ENCODE measurements at places on chromosomes 12 and 14.

DNA sequence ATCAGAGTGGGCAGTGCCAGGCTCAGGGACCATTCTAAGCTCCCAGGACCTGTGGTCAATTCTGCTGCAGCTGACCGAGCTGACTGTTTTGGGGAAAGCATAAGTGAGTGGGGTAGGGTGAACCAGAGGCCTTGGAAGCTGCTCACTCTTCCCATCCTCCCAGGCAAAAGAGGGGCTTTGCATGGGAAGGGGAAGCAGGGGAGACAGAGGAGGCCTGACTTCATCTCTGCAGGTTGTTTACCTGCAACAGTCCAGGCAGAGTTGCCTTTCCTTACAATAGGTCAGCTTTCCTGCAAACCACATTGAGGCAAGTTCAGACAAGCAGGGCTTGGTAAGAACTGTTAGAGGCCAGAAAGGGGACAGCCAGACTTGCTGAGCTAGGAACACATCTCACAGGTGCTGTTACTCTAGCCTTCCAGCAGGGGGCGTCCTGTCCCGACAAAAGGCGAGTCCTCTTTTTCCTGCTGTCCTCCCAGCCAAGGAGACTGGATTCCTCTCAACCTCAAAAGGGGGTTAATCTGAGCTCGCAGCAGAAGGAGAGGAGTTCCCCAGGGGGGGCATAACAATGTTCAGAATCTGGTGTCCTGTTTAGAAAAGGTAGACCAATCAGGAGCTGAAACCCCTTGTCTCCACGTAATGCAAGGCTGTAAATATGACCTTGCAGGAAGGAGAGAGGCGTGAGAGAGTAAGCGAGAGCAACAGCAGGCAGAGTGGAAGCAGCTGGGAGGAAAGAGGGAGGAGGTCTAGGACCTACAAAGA is 4.3 kb upstream of the DHRS2 start:
- peak; percentile 68 for DNase-seq

DNA sequence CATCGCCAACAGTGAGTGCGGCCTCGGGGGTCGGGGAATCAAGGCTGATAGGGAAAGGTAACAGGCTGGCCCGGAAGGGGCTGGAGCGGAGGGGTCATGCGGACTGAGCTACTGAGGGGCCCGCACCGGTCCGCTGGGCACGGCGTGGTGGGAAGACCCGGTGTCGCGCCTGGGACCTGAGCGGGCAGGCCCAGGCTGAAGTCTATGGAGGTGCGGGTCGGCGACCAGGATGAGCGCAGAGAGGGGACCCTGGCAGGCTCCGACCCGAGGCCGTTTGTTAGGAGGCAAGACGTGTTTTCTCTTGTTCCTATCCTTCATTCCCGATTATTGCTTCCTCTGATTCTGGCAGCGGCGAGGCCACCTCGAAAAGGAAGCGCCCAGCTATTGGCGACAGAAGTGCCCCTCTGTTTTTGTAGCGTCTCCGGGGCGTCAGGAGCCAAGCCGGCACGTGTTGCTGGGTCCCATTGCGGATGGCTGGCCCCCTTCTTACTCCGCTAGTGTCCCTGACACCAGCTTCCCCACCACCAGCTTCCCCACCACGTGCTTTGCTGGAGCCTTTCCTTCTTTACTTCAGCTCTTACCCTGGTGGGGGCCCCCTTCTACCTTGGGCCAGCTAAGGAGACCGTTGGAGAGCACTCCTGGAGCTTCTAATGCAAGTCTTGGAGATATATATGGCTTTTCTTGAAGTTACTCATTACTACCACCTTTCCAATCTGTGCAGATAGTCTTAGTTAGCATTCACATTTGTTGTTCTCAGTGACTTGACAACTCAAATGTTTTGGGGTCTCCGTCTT is 653 bp downstream of the PA2G4 start:
- DNase-seq, result no peak

- DNase-seq, result no peak
Measured at GRCh38 chr14:68423686-68424085, 369.2 kb downstream of the ZFP36L1 start.

DNA sequence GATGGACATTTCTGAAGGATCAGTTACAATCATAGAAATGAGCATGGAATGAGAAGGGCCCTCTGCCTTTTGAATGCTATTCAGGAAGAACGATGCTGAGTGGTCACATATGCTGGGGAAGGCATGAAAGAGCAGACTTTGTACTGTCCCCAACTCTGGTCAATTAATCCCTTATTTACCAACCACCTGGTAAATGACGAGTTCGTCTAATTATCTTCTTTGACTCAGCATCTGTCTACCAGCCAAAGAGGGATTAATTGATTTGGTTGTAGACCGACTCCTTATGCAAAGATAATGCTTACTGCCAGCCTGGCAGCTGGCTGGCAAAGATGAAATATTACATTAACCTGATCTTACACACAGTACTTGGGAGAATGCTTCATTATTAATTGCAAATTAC is 152.2 kb downstream of the CHST11 start:
- no peak for DNase-seq

DNA sequence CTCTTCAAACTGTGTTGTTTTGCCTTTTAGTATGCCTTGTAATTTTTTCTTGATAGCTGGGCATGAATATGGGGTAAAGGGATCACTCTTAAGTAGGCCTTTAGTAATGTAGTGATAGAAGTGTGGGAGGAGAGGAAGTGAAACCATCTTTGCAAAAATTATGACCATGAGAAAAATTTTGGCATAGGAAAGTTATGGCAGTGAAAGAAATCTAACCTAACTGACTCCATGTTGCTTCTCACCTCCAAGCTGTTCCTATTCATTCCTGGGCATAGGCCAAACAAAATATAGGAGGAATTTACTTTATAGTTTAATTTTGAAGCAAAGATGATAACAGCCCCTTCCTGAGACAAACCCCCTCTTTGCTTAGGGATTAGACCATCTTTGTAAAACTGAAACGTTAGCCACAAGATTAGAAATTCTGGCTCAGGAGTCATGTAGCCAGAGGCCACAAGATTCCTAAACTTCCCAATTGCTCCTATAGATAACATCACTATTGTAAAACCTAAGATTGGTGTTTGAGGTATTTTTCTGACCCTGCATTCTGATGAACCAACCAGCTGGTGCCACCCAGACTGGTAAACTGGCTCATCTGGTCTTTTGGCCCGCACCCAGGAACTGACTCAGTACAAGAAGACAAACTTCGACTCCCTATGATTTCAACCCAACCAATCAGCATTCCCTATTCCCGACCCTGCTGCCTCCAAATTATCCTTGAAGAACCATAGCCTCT is 45.8 kb downstream of the CRADD start:
- no peak for DNase-seq

GRCh38 chr12:106760184-106760531 is 14.3 kb upstream of the RIC8B start:
- DNase-seq, result no peak

- peak; percentile 12 for DNase-seq
Measured at GRCh38 chr12:65308601-65309071, 30.2 kb downstream of the MSRB3 start.

DNA sequence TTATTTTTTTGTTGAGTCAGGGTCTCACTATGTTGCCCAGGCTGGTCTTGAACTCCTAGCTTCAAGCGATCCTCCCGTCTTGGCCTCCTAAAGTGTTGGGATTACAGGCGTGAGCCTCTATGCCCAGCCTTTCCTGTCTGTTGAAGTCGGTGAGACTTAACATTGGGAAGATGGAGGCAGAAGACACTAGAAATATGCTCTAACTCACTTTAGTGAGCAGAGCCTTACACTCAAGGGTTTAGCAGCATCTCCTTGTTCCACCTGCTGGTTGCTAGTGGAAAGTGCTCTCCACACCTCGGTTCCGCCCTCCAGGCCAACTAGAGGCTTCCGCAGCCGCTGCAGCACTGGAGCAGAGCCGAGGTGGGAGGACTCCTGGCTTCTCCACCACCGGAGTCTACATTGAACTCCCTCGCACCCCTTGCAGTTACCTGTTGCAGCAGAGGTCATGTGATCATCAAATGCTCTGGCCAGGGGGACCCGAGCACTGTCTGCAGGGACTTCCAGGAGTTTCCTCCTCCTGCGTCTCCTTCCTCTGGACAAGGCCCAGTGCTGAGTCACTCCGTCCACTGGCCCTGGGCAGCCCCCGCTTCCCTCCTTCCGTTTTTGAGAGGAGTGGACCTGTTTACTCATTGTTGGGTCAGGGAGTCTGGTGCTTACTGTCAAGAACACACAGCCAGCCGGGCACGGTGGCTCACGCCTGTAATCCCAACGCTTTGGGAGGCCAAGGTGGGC is 9.4 kb upstream of the HVCN1 start:
- peak; percentile 87 for DNase-seq

DNA sequence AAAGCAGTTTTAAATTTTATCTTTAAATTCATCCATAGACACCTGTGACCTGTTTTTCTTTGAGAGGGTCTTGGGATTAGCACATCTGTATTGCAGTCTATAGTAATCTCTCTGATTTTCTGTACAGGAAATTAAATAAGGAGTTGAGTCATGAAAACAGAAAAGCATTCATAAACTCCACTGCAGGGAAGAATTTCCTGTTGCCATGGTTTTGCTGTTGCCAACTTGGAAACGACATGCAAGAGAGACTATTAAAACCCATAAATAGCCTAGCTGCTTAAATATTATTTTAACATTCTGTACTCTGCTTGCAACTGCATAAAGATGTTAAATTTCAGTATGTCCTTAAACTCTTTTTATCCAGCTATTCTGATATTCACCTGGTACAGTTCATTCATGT is 281.0 kb upstream of the RGS6 start:
- no peak for DNase-seq

- no peak for DNase-seq
Measured at GRCh38 chr14:103065861-103066260, 8.5 kb upstream of the CDC42BPB start.

- no peak for DNase-seq
Measured at GRCh38 chr12:9115731-9116559, at the start of gene A2M. TSS of gene A2M (minus strand) at chr12:9115919. CDS start at chr12:9115849, 70 bp downstream.

DNA sequence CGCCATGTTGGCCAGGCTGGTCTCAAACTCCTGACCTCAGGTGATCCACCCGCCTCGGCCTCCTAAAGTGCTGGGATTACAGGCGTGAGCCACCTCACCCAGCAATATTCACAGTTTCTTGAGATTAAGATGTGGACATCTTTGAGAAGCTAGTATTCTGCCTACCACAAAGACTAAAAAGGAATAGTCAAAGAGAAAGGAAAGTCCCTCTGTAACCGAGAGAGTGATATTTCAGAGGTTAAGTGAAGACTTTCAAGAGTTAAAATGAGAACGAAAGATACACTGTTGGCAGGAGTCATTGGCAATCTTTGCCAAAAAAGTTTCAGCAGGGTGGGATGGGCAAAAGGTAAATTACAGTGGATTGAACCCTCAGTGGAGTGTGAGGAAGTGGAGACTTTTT is 15.6 kb downstream of the DGKA start:
- DNase-seq, result no peak

GRCh38 chr12:131672311-131672940 is 38.5 kb upstream of the SFSWAP start:
- DNase-seq, result peak; percentile 29

DNA sequence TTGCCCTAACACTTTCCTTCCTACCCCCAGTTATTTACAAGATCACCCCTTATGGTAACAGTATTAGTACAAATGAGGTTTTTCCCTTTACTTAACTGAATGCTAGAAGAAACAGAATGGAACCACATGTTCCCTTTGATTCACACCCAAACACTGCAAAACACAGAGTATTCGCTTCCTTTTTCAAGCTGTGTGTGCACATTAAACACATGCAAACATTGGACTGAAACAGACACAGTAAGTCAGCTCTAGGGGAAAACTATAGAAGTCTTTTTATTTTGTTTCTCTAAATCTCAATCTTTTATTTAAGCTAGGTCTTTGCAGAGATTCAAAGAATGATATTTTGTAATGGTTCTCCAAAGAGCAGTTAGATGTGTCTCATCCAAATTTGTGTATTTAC is 728.5 kb downstream of the DIO2 start:
- no peak for DNase-seq

- no peak for DNase-seq
Measured at GRCh38 chr12:6229224-6230218, 29.3 kb downstream of the CD9 start.

DNA sequence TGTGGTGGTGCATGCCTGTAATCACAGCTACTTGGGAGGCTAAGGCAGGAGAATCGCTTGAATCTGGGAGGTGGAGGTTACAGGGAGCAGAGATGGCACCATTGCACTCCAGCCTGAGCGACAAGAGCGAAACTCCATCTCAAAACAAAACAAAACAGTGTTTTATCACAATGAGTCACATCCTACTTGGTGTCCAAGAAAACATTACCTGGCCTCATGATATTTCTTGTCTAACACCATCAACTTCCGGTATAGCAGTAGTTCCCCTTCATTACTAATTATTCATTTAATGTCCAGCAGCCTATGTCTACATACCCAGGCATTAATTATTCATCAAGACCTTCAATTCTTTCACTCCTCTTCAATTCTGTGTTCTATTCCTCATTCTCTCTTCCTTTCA is 115.5 kb downstream of the CCDC59 start:
- no peak for DNase-seq

GRCh38 chr12:49598527-49598926 is 6.9 kb downstream of the FAM186B start:
- DNase-seq, result no peak

- no peak for DNase-seq
Measured at GRCh38 chr14:20757965-20758364, 10.2 kb upstream of the EDDM3B start.

- DNase-seq, result peak; percentile 25
Measured at GRCh38 chr14:106372870-106373652, 846.7 kb downstream of the TMEM121 start.

- no peak for DNase-seq
Measured at GRCh38 chr14:89388853-89389252, 28.2 kb downstream of the FOXN3 start.

GRCh38 chr14:92861856-92862745 is 60.8 kb upstream of the CHGA start:
- no peak for DNase-seq

- no peak for DNase-seq
Measured at GRCh38 chr12:85834378-85834777, 1.8 kb downstream of the RASSF9 start.

DNA sequence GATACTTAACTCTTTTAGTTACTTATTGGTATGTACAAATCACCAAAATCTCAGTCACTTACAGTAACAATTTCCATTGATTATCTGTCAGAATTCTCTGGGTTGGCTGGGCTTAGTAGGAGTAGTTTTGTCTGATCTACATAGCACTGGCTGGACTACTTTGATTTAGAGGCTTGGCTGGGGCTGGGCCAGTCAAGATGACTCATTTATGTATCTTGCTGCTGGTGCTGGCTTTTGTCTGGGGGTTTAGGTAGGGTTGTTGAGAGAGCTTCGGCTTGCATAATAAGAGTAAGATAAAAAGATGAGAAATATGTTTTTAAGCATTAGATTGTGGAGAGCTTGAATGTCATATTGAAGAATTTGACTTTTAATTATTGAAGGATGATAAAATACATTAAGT is 1093.7 kb downstream of the SLC6A15 start:
- no peak for DNase-seq

- no peak for DNase-seq
Measured at GRCh38 chr12:51961834-51962233, 10.3 kb downstream of the ACVR1B start.

DNA sequence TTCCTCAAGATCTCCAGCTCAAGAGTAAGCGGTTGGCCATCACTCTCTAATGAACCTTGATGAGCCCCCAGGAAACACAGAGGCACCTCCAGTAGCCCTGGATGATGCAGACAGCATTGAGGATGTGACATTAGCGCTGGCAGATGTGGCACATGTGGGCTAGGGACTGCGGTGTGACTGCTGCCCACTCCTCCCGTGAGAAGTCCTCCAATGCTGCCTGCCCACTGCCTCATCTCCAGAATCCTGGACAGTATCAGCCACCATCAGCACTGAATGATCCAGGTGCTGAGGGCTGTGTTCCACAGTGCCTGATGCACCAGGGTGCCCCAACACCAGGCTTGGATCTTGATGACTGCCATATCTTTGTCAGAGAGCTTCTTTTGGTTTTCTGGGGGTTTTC is 412.6 kb downstream of the TMEM117 start:
- no peak for DNase-seq

- no peak for DNase-seq
Measured at GRCh38 chr12:7705846-7706245, 5.4 kb upstream of the DPPA3 start.

Data from SK-N-DZ (cell line).